ENCODE measurements at places on chromosomes 5 and 9.

- DNase-seq: no peak
- peaks cover 19% of the 10 kb centered on the region for H3K4me1 ChIP-seq
- H3K27ac ChIP-seq: no peak overlapping the region
- no peaks in the 10 kb centered on the region for H3K36me3 ChIP-seq
- no peaks in the 10 kb centered on the region for H3K27me3 ChIP-seq
Measured at GRCh38 chr5:34657274-34657921, 1.3 kb downstream of the RAI14 start.

DNA sequence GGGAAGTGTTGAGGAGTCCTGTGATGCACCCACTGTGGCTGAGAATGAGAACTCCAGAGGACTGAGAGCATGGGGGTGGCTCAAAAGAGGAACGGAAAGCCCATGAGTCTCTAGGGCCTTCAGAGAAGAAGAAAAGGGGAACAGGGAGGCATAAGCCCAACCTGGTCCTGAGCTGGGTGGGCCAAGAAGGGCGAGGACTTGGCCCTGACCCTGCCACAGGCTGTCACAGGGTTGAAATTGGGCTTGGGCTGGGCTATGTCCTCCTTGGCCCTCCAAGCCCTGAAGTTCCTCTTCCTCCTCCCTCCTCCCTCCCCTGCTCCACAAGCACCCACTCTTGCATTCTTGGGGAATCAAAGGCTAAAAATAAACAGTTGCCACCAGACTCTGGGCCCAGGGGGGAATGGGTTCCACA, 49.3 kb upstream of the PPARGC1B start:
- H3K4me1 ChIP-seq: no peaks in the 10 kb centered on the region
- DNase-seq: no peak
- peaks cover 27% of the 10 kb centered on the region for H3K27me3 ChIP-seq
- no peak overlapping the region for H3K27ac ChIP-seq

DNA sequence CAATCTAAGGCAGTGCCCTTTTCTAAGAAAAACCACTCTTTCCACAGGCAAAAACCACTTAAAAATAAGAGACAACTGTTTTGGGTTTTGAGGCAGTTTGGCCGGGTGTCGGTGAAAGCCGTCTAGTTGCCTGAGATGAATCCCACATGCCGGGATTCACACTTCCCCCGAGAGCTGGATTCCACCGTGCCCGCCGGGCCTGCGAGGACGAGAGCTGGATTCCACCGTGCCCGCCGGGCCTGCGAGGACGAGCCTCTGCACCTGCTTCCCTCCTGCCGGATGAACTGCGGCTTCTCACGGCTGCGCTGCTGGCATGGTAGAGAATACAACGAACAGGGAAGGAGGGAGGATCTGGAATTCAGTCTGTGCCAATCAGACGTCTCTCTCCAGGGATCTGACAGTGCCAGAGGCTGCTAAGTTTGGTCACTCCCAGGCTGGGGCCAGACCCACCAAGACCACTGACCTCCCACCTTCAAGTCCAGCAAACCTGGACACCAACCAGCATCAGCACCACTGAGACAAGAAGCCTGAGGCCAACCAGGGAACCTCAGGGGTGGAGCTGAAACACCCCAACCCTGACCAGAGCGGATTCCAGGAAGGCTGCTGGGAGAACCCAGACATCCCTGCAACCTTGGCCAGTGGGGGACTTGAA, 23.0 kb downstream of the VAV2 start:
- no peak for DNase-seq
- H3K27me3 ChIP-seq: peaks cover 4% of the 10 kb centered on the region
- H3K27ac ChIP-seq: no peak overlapping the region
- H3K36me3 ChIP-seq: no peaks in the 10 kb centered on the region
- H3K4me1 ChIP-seq: no peaks in the 10 kb centered on the region

GRCh38 chr5:151598984-151599383, 7.9 kb upstream of the FAT2 start:
- no peak for DNase-seq
- peaks cover 7% of the 10 kb centered on the region for H3K27me3 ChIP-seq
- no peak overlapping the region for H3K27ac ChIP-seq
- H3K36me3 ChIP-seq: no peaks in the 10 kb centered on the region

DNA sequence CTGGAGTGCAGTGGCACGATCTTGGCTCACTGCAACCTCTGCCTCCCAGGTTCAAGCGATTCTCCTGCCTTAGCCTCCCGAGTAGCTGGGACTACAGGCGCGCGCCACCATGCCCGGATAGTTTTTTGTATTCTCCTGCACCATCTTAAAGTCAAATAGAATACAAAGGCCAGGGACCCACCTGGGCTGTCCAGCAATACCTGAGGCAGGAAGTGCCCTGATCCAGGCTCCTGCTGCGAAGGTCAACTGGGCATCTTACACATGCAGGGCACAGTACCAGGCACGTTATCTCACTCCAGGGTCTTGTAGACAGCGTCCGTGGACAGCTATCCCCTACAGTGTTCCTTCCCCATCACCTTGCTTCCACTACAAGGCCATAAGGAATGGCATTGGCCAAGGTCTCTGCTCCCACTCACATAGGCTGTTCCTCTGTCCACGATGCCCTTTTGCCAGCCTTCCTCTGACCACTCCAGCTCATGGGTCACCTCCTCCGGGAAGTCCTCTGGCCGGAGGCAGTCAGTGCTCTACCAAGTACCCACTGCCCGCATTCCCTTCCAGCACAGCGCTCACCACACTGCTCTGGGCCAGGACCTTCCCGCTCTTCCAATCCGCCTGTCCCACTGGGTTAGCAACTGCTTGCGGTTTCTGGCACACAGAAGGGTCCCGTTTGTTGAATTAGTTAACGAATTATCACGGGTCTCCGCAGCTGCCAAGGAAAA, 978 bp downstream of the P4HA2 start:
- no peak overlapping the region for H3K4me3 ChIP-seq
- no peaks in the 10 kb centered on the region for H3K36me3 ChIP-seq
- DNase-seq: no peak
- H3K27ac ChIP-seq: no peak overlapping the region
- H3K27me3 ChIP-seq: peaks cover 3% of the 10 kb centered on the region
- H3K4me1 ChIP-seq: peaks cover 15% of the 10 kb centered on the region

- no peak for DNase-seq
- H3K4me3 ChIP-seq: no peak overlapping the region
- H3K27me3 ChIP-seq: no peaks in the 10 kb centered on the region
- no peaks in the 10 kb centered on the region for H3K36me3 ChIP-seq
- H3K4me1 ChIP-seq: no peaks in the 10 kb centered on the region
Measured at GRCh38 chr5:121055586-121055985, 591.5 kb downstream of the PRR16 start.

- H3K27me3 ChIP-seq: no peaks in the 10 kb centered on the region
- no peak overlapping the region for H3K27ac ChIP-seq
- no peaks in the 10 kb centered on the region for H3K36me3 ChIP-seq
- no peaks in the 10 kb centered on the region for H3K4me1 ChIP-seq
- H3K4me3 ChIP-seq: no peak overlapping the region
Measured at GRCh38 chr5:85453026-85453349, 1068.3 kb upstream of the EDIL3 start.

DNA sequence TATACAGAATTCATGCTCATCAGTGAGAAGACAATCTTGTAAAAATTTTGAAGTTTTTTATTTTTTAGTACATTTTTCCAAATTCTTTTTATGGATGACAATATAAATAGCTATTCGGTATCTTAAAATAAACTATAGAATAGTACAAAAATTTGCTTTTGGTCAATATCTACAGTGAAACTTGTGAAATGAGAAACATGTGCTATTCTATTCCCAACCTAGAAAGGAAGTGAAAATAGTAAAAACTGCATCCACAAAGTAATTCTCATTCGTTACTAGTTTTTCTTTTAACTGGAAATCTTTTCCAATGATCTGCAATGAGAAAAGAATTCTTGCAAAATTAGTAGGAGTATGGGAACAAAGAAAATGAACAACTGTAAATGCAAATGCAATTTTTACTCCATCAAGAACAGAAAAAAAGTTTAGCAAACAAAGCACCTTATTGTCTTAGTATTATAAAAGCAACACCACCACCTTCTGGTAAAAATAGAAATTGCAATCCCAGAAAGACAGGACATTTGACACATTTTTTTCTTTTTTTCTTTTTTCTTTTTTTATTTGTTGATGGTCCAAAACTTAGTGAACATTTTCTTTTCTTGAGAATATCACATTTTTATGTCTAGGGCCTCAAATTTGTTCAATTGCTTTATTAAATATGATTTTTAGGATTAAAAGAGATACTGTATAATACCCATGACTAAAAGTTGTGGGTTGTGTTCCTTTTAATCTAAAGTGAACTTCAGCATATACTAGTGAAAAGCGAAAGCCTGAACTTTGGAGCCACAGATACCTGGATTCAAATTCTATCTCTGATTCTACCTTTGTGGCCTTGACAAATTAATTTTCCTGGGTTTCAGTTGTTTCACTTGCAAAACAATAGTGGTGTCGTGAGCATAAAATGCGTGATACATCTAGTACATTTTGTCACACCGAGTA, 72.3 kb downstream of the SLCO4C1 start:
- no peak for DNase-seq
- H3K27ac ChIP-seq: no peak overlapping the region
- no peaks in the 10 kb centered on the region for H3K27me3 ChIP-seq
- no peaks in the 10 kb centered on the region for H3K36me3 ChIP-seq

GRCh38 chr5:154850255-154851062, at the start of gene FAXDC2:
Gene FAXDC2 (minus strand): TSS chr5:154850603. CDS start chr5:154838178, 12,425 bp downstream.
- H3K27ac ChIP-seq: no peak within 1 kb of the TSS
- no peak for DNase-seq
- no peaks in the 10 kb centered on the region for H3K4me1 ChIP-seq
- no peaks in the 10 kb centered on the region for H3K36me3 ChIP-seq
- no peaks in the 10 kb centered on the region for H3K27me3 ChIP-seq

GRCh38 chr9:132597073-132597775, 14.8 kb downstream of the BARHL1 start:
- H3K4me3 ChIP-seq: no peak overlapping the region
- H3K27ac ChIP-seq: no peak overlapping the region
- DNase-seq: no peak
- H3K4me1 ChIP-seq: no peaks in the 10 kb centered on the region

GRCh38 chr9:133250741-133251170, 24.2 kb downstream of the ABO start:
- no peak for DNase-seq
- H3K27ac ChIP-seq: no peak overlapping the region
- peaks cover 8% of the 10 kb centered on the region for H3K4me1 ChIP-seq

DNA sequence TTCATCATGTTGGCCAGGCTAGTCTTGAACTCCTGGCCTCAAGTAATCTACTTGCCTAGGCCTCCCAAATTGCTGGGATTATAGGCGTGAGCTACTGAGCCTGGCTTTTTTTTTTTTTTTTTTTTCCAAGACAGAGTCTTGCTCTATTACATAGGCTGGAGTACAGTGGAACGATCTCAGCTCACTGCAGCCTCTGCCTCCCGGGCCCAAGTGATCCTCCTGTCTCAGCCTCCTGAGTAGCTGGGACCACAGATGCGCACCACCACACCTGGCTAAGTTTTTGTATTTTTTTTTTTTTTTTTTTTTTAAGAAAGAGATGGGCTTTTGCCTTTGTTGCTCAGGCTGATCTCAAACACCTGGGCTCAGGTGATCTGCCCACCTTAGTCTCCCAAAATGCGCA, 26.2 kb upstream of the GPR21 start:
- H3K27ac ChIP-seq: no peak overlapping the region
- no peaks in the 10 kb centered on the region for H3K27me3 ChIP-seq
- H3K36me3 ChIP-seq: peaks cover 11% of the 10 kb centered on the region
- no peaks in the 10 kb centered on the region for H3K4me1 ChIP-seq
- H3K4me3 ChIP-seq: no peak overlapping the region

DNA sequence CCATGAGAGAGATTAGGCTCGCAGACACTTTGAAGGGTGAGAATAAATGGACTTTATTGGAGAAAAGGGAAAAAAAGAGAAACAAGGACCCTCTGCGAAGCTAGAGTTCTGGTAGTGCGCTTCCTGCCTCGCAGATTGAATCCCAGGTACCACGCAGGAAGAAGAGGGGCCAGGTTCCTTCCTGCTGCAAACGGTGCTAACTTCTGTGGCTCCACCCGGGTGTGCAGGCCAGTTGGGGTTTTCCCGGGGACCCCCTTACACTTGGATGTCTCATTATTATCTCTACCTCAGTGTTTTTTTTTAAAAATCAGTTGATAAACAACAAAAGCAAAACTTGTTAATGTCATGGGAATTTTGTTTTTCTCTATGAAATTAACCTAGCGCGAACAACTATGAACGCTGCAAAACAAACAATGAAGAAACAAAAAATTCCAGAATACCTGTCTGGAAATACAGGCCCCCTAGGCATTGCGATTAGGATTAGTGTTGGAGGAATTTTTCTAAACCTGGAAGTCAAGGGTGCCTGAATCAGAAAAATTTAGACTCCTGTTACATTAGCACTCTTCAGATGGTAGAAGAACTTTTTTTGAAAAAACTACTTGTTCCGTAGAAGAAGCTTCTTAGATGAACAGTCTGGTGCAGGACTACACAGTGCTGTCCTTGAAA, 414.5 kb downstream of the MAN2A1 start:
- no peaks in the 10 kb centered on the region for H3K36me3 ChIP-seq
- peaks cover 4% of the 10 kb centered on the region for H3K4me1 ChIP-seq
- H3K4me3 ChIP-seq: peak overlapping the region; percentile 30
- DNase-seq: no peak
- H3K27ac ChIP-seq: no peak overlapping the region

- peaks cover 9% of the 10 kb centered on the region for H3K27me3 ChIP-seq
- DNase-seq: no peak
- no peaks in the 10 kb centered on the region for H3K36me3 ChIP-seq
- H3K27ac ChIP-seq: no peak overlapping the region
Measured at GRCh38 chr9:109403116-109403515, 82.3 kb upstream of the EPB41L4B start.

GRCh38 chr9:130259044-130259443, 6.5 kb upstream of the HMCN2 start:
- H3K27me3 ChIP-seq: peaks cover 15% of the 10 kb centered on the region
- H3K36me3 ChIP-seq: no peaks in the 10 kb centered on the region
- no peak for DNase-seq
- no peaks in the 10 kb centered on the region for H3K4me1 ChIP-seq

DNA sequence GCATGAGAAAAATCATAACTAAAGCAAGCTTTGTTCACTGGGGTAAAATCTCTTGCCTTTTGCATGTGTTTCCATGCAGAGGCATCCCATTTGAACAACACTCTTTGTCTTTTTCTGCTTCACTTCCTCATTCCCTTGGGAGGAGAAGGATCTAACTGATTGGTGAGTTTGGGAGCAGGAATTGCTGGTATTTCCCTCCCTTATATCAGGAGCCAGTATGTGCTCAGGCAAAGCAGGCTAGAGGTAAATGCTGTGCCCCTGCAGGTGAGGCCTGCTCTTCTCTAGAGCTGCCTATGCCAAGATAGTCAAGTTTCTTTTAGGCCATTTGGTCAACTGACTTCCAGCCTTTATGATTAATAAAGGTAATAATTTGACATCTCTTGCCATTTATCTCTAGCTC, 179.9 kb downstream of the COX7C start:
- no peaks in the 10 kb centered on the region for H3K36me3 ChIP-seq
- no peaks in the 10 kb centered on the region for H3K27me3 ChIP-seq
- no peaks in the 10 kb centered on the region for H3K4me1 ChIP-seq
- H3K27ac ChIP-seq: no peak overlapping the region

- no peak overlapping the region for H3K4me3 ChIP-seq
- H3K36me3 ChIP-seq: no peaks in the 10 kb centered on the region
- no peaks in the 10 kb centered on the region for H3K4me1 ChIP-seq
- peaks cover 3% of the 10 kb centered on the region for H3K27me3 ChIP-seq
Measured at GRCh38 chr5:35436400-35437057, 181.1 kb upstream of the SPEF2 start.

All from T-cell (primary cell).